K562 (cell line): ENCODE measurements at places on chromosomes 16 and 17. TPM values are rescaled to one million over a fixed set of nuclear protein-coding genes. Genes with fewer than 3 reads are reported as not detected.

Gene CASKIN1
- 3.1 and 3.7 TPM in 2 replicates for polyA plus RNA-seq

Gene EFNB3
- not detected in 2 replicates for polyA plus RNA-seq

Gene TEX19
- 1.9 and 2.2 TPM in 2 replicates for polyA plus RNA-seq

Gene ASPHD1
- 0.32 and 0.70 TPM in 2 replicates for polyA plus RNA-seq

Gene ICAM2
- 70.5 and 78.0 TPM in 2 replicates for polyA plus RNA-seq

Gene CCDC78
- 17.7 and 20.6 TPM in 2 replicates for polyA plus RNA-seq

Gene GJC1
- 0.04 and 0.20 TPM in 2 replicates for polyA plus RNA-seq

Gene CRYBA1
- not detected in 2 replicates for polyA plus RNA-seq

Gene FSCN2
- polyA plus RNA-seq: 0.08 TPM in 1 of 2 replicates, not detected in the other

Gene TELO2
- 60.2 and 63.2 TPM in 2 replicates for polyA plus RNA-seq

Gene CCL4
- 0.13 TPM in 1 of 2 replicates, not detected in the other for polyA plus RNA-seq

Gene RUNDC3A
- polyA plus RNA-seq: not detected in 2 replicates

Gene RSAD1
- 42.5 and 44.8 TPM in 2 replicates for polyA plus RNA-seq

Gene SLC5A11
- polyA plus RNA-seq: 0.18 TPM in 1 of 2 replicates, not detected in the other

Gene WFIKKN1
- 0.30 and 0.54 TPM in 2 replicates for polyA plus RNA-seq

Gene NPIPB2
- polyA plus RNA-seq: 1.9 and 3.6 TPM in 2 replicates

Gene ACADVL
- 376 and 449 TPM in 2 replicates for polyA plus RNA-seq

Gene CCL16
- polyA plus RNA-seq: not detected in 2 replicates

Gene HEXIM1
- polyA plus RNA-seq: 24.4 and 26.2 TPM in 2 replicates

Gene CBFB
- 43.2 and 63.6 TPM in 2 replicates for polyA plus RNA-seq

Gene ZG16
- not detected in 2 replicates for polyA plus RNA-seq

Gene CNTNAP4
- not detected in 2 replicates for polyA plus RNA-seq

Gene ZNF597
- polyA plus RNA-seq: 0.32 and 0.34 TPM in 2 replicates

Gene HSD17B1
- polyA plus RNA-seq: 17.0 and 17.3 TPM in 2 replicates

Gene KRTAP3-1
- not detected in 2 replicates for polyA plus RNA-seq

Gene KRT20
- not detected in 2 replicates for polyA plus RNA-seq

Gene NTN1
- not detected in 2 replicates for polyA plus RNA-seq

Gene TAT
- not detected in 2 replicates for polyA plus RNA-seq

Gene GOT2
- polyA plus RNA-seq: 63.8 and 70.1 TPM in 2 replicates

Gene SCGB1C2
- polyA plus RNA-seq: not detected in 2 replicates

Gene CCL17
- polyA plus RNA-seq: not detected in 2 replicates

Gene KCNJ18
- polyA plus RNA-seq: not detected in 2 replicates

Gene SNX20
- not detected in 2 replicates for polyA plus RNA-seq

Gene MYH2
- not detected in 2 replicates for polyA plus RNA-seq

Gene KRT36
- polyA plus RNA-seq: not detected in 2 replicates

Gene PFN1
- polyA plus RNA-seq: 879 and 1,059 TPM in 2 replicates

Gene SLC9A5
- polyA plus RNA-seq: 2.7 and 2.8 TPM in 2 replicates
